Stimulated activated CD8-positive, alpha-beta memory T cell treated with anti-CD3 and anti-CD28 coated beads, Interleukin-12 subunit alpha, Interleukin-12 subunit beta, amount 100 ng/mL, for 1 hour (primary cell): ENCODE measurements at places on chromosomes 2 and 18.

GRCh38 chr18:60873708-60874107, 459.5 kb upstream of the CDH20 start:
- no peak for DNase-seq

DNA sequence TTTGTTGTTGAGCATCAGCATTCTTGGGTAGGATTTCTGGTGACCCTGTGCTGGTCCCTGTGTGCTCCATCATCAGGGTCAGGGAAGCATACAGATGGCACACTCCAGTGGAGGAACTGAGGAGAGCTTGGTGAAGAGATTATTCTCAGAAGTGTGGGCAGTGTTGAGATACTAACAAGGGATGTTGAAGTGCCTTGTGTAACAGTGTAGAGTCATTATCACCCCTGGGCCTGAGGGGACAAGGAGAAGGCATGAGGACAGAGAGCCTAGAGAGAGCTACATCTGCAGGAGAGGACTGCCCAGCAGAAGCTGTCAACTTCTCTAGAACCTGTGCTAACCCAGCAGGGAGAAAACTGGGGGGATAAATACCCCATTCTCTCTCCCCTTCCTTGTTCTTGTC, 189.0 kb downstream of the PLCL1 start:
- DNase-seq = no peak

GRCh38 chr2:201987426-201987825, 46.2 kb upstream of the FZD7 start:
- DNase-seq = no peak

GRCh38 chr18:59877361-59877760, 22.4 kb upstream of the PMAIP1 start:
- no peak for DNase-seq

DNA sequence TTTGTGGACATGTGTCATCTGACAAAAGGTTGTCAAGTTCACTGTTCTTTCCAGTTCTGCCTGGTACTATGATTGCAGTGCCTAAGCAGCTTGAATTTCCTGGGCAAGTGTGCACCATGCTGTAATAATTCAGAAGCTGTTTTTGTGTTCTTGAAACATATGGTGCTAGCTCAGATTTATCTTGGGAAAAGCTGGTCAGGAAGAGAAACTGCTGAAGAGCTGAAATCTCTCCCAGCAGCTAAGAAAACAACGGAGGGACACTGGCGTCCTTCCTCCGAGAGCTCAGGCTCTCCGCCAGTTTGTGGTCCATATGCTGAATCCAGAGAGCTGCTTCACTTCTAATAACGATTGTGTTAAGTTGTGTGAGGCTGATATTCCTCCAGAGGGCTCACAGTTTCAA, 642.0 kb downstream of the DPP10 start:
- DNase-seq = no peak

DNA sequence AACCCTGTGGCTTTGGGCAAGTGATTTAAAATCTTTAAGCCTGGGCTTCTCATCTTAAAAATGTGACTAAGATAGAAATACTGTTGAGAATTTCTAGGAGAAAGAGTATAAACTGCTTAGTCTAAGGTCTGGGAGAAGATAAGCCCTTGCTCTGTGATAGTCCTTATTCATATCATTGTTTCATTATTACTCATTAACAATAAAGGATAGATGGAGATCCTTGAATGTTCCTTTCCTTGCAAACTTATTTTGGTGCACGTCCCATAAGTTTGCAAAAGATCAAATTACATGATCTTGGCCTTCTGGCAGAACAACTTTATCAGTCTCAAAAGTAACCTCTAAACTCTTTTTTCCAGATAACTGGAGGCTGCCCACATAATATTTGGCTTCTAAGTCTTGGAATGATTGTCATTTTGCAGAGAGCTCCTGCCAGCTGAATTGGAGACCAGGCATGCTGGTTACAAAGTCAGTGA, 138.3 kb downstream of the FAM124B start:
- no peak for DNase-seq

GRCh38 chr2:162731917-162732804, 106.4 kb downstream of the KCNH7 start:
- DNase-seq = no peak

DNA sequence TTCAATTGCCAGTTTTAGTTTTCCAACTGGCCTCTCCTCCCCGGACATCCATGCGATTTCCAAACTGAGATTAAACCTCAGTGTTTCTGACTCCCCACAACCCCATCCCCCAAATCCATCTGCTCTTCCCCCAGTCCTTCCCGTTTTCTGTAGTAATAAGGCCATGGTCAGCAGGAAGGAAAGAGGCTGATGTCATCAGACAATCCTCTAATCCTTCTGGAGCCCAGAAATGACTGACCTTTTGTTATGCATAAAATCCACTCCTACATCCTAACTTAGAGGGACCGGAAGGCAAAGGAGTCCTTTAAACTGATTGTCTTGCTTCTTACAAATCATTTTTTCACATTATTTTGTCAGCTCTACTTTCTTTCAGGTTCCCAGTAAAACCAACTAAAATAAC, 155.8 kb downstream of the INO80D start:
- no peak for DNase-seq

GRCh38 chr2:239127513-239127912, 273.3 kb downstream of the HDAC4 start:
- DNase-seq = no peak

DNA sequence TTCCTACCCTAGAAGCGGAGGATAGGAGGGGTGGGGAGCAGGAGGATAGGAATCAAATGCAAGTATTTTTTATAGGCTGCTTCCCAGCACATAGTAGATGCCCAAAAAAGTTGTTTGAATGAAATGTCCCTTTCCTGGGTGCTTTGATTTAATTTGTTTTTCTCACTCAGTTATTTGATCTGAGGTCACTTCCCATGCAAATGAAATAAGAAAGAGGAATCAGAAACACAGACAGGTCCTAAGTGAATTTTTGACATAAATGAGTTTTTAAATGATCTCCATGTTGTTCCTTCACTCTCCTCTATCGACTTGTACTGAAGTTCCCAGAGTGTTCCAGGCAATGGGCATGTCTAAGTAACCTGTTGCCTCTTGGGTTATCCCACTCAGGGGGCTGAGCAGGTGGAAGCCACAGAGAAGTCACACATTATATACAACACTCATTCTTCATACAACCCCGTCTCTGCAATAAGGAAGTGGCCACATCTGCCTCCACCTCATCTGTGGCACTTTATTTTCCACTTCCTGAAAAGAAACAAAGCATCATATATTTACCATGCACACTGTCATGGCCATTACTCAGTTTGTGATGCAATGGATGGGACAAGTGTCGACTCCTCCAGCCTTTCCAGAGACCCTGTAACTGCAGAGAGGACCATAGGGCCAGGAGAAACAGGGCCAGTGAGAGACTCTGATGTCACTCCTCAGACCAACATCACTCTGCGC, 81.9 kb upstream of the ZNF397 start:
- no peak for DNase-seq

- DNase-seq = no peak
Measured at GRCh38 chr2:127498386-127498785, 27.9 kb downstream of the IWS1 start.

- DNase-seq = no peak
Measured at GRCh38 chr2:206616151-206616550, 26.1 kb upstream of the FAM237A start.

DNA sequence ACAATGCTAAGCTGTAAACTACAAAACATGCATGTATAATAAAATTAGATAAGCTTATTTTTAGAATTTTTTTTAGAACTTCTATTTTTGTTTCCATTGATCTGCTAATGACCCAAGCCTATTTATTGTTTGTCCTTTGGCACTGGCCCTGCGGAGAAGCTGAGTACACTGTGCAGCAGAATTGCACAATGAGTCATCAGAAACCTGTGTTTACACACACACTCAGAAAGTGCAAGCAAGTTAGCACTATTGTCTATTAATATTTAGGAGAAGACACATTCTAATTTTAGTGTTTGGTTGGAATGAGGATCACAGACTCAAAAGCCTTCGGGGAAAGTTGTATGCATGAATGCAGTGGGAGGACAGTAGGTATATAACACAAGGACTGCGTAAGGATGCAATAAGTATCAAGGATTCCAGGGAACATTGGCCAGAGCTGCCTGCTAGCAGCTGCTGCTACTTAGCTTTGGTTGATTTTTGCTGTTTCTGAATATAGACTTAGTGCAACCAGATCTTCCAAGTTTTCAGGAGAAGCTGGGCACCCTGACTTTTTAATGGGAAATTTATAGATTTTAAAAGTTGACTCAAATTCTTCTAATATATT, 128.2 kb downstream of the KCNH7 start:
- DNase-seq = no peak

DNA sequence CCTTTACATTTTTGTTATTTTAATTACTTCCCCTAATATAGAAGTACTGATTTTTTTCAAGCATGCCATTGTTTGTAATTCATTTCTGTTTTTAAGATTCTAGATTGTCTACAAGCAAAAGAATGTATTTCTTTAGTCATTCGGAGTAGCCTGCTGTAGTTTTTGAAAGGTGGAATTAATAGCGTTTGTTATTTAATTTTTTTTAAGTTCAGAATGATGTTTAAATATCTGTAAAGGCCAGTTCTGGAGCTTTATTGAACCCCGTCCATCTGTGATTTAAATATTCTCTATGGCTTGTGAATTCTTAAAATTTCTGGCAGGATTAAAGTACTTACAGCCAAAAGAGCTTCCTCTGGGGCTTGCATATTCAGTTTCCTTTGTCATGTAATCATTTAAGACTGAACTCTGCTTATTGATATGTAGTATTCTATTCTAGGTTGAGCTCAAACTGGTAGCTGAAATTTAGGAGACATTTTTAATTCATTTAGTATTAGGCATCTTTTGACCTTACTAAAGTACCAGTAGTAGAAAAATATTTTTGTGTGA, 5.2 kb downstream of the TGIF1 start:
- no peak for DNase-seq

DNA sequence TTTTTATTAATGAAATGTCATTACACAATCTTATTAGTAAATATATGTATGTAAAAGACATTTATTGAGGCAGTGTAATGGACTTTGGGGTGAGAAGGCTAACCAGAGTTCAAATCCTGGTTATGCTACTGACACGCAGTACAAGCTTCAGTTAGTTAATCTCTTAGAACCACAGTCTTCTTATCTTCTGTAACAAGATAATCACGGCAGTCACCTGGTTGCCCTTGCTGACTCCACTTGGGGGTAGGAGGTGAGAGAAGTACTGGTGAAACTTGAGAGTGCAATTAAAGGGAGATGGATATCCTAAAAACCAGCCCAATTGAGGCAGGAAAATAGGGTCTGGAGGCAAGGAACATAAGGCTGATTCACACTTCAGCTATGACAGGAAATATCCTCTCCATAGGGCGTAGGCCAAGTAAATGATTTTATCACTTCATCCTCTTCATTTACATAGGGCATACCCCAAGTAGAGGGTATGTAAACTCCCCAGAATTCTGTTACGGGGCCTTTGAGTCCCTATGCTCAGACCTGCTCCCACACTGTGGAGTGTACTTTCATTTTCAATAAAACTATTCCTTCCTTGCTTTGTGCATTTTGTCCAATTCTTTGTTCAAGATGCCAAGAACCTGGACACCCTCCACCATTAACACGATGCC, 21.3 kb downstream of the SKA1 start:
- no peak for DNase-seq

GRCh38 chr2:148907085-148907785, 32.2 kb downstream of the KIF5C start:
- DNase-seq = no peak

GRCh38 chr2:24886691-24887304, 33.2 kb downstream of the ADCY3 start:
- DNase-seq = no peak

- no peak for DNase-seq
Measured at GRCh38 chr18:79938196-79938595, 13.3 kb downstream of the SLC66A2 start.

DNA sequence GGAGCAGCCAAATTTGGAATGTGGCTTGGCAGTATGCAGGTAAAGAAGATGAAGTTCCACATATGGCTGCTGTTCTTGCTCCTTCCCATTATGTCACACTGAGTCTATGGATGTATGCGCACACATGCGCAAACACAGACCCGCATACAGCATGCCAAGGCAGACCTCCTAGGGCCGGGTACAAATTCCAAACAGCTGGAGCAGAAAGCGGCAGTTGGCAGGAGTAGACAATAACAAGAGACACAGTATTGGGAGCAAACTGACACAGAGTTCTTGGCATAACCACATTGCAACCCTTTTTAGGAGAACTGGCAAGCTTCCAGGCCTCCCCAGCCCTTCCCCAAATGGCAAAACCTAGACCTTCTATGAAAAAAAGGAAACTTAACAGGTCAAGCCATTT, 268.9 kb downstream of the SP3 start:
- DNase-seq = no peak

GRCh38 chr2:44295113-44295512, 19.8 kb downstream of the SLC3A1 start:
- no peak for DNase-seq

DNA sequence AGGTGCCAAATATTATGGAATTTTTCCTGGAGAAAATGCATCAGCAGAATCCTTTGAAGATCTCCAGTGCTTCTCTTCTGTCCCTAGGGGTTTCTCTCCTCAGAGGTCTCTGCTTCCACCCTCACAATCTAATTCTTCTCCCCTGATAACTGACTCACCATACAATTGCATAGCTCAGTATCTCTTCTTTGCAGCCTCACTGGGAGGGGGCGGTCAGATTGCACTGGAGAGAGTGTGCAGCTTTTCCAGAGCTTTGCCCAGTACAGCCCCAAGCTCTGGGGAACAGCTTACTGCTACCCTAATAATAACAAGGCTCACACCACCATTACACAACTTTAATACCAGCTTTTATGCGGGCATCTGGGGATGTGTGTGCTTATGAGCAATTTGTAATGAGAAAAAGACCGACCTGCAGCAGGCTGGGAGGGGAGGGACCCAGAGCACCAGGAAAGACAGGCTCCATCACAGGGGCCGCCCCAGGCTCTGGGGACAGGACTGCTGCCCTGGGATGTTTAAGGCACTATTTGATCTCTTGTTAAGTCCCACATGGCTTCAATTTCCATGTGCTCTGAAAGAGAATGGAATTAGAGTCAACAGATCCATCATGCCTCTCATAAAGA, 276.6 kb upstream of the SIX2 start:
- no peak for DNase-seq

- DNase-seq = no peak
Measured at GRCh38 chr2:109364217-109364616, 235.2 kb downstream of the SH3RF3 start.

- DNase-seq = no peak
Measured at GRCh38 chr2:20771299-20771698, 51.6 kb downstream of the LDAH start.

- no peak for DNase-seq
Measured at GRCh38 chr2:138949517-138949916, 169.3 kb upstream of the NXPH2 start.

DNA sequence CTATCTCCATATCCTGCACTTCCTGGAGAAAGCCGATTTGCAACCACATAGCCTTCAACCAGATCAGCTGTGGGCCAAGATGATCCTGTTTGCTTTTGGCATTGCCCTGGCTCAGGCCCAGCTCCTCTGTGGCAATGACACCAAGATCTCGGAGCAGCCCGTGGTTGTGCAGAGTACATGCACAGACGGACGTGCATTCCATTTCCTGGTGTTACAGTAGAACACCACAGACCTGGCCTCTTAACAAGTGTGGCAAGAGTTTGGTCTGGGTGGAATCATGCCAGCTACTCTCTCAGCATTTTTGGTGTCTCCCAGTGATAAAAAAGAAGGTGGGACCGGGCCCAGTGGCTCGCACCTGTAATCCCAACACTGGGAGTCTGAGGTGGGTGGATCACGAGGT, 20.0 kb downstream of the MALT1 start:
- no peak for DNase-seq
